Neural crest cell (in vitro differentiated cells): ENCODE measurements at places on chromosomes 5 and 9. TPM values are rescaled to one million over a fixed set of nuclear protein-coding genes. Genes with fewer than 3 reads are reported as not detected.

DNA sequence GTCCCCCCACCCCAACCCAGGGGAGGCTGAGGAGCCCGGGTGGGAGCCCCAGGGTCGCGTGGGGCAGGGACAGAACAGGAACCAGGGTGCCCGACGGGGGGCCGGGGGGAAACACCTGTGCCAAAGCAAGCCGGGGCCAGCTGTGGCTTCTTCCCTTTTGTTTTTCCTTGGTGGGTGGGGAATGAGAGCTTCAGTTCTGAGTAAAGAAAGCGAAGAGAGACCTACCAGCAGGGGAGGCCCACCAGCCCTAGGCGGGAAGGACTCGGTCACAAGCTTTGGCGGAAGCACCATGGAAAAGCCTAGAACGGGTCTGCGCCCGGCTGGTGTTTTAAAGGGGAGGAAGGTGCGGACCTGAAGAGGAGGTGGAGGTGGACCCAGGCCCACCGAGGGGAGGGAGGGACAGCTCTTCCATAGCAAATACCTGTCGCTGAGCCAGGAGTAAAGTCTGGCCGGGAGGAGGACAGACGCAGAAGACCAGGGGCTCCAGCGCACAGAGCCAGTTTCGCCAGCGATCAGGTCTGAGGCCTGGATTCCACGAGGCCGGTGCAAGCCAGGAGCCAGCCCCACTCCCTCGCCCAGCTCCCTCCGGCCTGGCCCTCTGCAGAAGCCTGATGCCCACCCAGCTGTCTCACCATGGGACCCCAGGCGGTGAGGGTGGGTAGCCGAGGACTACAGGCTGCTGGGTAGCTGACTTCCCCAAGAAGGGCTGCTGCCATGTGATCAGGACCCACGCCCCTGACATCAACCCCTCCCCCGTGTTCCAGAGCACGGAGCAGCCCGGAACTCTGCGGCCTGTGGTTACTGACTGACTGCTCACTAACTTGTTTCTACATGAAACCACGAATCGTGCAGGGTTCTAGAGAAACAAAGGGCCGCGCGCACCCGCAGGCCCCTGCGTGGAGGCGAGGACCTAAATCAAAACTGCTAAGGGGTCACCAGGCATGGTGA, 849 bp upstream of the MGAT1 start:
- H3K4me1 ChIP-seq = peaks cover 70% of the 10 kb centered on the region
- H3K27ac ChIP-seq = peak overlapping the region; percentile 46
- no peaks in the 10 kb centered on the region for H3K27me3 ChIP-seq
- peak overlapping the region; percentile 85 for H3K4me3 ChIP-seq
- DNase-seq = no peak

DNA sequence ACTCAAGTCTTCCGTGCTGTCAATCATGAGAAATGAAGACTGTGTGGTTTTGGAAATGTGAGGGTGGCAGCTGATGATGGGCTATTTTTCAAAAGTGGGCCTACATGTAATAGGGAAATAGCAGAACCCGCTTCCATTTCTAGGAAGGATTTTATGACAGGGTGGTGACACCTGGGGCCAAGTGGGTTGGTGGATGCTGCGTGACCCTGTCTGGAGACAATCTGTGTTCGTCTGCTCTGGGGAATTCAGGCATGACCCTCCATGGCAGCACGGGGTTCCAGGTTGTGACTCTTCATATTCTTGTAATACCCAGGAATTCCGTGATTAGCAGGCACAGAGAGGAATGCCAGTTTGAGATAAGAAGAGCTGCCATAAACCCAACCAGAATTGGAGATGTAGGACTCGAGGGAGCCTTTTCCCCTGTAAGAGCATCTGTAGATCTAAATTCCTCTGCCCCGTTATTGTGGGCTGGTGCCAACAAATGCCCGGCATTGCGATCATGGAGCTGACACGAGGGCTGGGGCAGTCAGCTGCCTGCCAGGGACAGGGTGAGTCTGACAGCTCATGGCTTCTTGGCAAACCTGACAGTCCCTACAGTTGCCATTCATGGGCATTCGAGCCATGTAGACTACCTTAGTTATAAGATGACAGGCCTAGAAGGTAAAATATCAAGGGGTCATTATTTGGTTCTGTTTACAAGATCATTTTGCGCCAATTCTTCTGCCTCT, 279.7 kb downstream of the GADD45G start:
- H3K4me3 ChIP-seq = no peak overlapping the region
- DNase-seq = no peak
- H3K36me3 ChIP-seq = no peaks in the 10 kb centered on the region
- no peaks in the 10 kb centered on the region for H3K4me1 ChIP-seq
- no peak overlapping the region for H3K27ac ChIP-seq

GRCh38 chr5:123012321-123012720, 24.2 kb downstream of the PPIC start:
- no peak overlapping the region for H3K27ac ChIP-seq
- no peak for DNase-seq

DNA sequence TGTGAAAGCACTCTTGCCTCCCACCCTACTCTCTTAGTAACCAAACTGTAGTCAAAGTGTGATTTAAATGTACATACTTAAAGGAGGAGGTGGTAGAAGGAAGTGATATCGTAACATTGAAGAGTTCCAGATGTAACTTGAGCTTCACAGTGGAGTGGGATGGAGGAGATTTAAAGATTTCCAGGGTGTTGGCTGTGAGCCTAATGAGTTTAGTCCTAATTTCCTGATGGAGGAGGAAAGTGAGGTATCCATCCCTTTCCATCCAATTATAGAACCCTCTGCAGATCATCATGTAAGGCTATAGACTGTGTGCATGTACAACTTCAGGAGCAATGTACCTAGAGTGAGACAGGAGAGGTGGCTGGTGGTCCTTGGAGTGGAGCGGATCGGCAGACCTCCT, 1163.9 kb upstream of the SEMA6A start:
- DNase-seq = no peak
- no peaks in the 10 kb centered on the region for H3K27me3 ChIP-seq
- no peaks in the 10 kb centered on the region for H3K36me3 ChIP-seq
- no peak overlapping the region for H3K27ac ChIP-seq

DNA sequence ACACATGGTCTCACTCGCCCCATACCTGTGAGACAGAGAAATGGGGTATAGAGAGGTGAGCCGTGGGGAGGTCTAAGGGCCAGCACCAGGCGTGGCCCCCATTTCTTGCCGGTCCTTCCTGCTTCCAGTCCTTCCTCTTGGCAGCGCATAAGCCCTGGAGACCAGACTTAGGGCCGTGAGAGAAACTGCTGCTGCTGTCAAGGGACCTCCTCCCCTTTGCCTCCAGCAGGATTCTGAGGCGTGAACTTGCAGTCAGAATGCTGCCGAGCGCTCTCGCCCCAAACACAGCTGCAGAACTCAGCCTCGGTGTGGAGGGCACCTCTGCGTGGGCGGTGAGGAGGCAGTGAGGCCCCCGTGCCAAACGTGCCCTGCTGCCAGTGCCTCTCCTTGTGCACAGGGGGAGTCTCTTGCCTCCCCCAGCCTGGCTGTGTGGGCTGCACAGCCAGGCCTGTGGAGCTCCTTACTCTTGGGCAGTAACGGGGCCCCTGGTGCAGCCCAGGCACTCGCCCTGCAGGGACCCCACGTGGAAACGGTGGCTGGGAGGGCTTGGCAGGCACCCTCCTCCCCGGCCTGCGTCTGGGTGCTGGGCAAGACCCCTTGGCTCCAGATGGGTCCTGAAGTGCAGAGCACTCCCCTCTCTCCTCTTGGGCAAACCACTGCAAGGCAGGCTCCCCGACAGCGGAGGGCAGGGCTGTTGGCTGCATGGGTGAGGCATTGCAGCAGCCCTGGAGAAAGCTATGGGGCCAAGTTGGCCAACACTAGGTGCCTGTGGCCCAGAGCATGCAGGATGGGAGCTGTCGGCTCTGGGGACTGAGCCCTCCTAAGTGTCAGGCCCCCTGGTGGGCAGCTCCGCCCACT, 85.4 kb downstream of the RXRA start:
- H3K4me1 ChIP-seq = peaks cover 17% of the 10 kb centered on the region
- no peak overlapping the region for H3K27ac ChIP-seq
- DNase-seq = no peak
- no peaks in the 10 kb centered on the region for H3K36me3 ChIP-seq

GRCh38 chr5:98722188-98722587, 51.3 kb upstream of the RGMB start:
- no peak for DNase-seq
- H3K36me3 ChIP-seq = peaks cover 4% of the 10 kb centered on the region
- no peak overlapping the region for H3K4me3 ChIP-seq
- no peaks in the 10 kb centered on the region for H3K27me3 ChIP-seq
- no peak overlapping the region for H3K27ac ChIP-seq
- H3K4me1 ChIP-seq = peaks cover 13% of the 10 kb centered on the region

- peak; percentile 25 for DNase-seq
- H3K27me3 ChIP-seq = peaks cover 49% of the 10 kb centered on the region
- H3K27ac ChIP-seq = no peak overlapping the region
Observed at GRCh38 chr5:159316519-159317383, 13.5 kb downstream of the IL12B start.

DNA sequence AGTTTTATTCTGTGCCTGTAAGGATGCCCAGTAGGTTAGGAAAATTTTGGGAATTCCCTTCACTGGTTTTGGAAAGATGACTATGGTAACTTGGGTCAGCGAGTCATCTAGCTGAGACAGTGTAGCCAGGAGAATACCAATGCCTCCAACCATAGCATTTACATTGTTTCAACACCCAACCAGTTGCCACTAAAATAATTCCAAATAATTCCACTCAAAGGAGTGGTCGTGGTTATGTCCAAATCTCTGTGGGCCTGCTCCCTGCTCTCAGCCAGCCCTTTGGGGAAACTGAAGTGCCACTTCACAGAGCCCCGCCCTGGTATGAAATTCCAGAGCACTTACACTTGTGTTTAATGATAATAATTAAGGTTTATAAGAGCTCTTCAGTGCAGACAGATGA, 310.5 kb downstream of the PLK2 start:
- H3K36me3 ChIP-seq = no peaks in the 10 kb centered on the region
- no peaks in the 10 kb centered on the region for H3K4me1 ChIP-seq
- no peak for DNase-seq
- H3K4me3 ChIP-seq = no peak overlapping the region

GRCh38 chr5:110386782-110387181, 339.7 kb downstream of the TMEM232 start:
- H3K27ac ChIP-seq = no peak overlapping the region
- no peak overlapping the region for H3K4me3 ChIP-seq
- peaks cover 5% of the 10 kb centered on the region for H3K4me1 ChIP-seq
- no peak for DNase-seq

DNA sequence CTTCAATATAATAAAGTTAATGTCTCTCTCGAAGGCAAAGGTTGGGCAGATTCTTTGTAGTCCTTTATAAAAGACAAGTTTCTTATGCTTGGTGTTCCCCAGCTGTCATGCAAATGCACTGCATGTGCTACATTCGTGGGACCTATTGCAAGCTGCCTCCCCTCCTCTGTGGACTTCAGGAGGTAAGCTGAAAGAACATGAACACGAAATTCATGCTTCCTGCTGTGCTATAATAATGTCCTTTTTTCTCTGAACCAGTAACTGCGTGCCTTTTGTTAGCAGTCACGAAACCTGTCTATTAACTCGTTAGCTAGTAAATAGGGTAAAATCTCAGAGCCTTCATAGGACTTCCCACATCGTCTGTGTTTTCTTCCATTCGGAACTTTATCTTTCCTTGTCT, 363.5 kb downstream of the CDH9 start:
- no peak overlapping the region for H3K27ac ChIP-seq
- peaks cover 9% of the 10 kb centered on the region for H3K4me1 ChIP-seq
- H3K36me3 ChIP-seq = no peaks in the 10 kb centered on the region
- H3K27me3 ChIP-seq = no peaks in the 10 kb centered on the region
- no peak for DNase-seq

GRCh38 chr5:133086366-133086875, 34.6 kb downstream of the HSPA4 start:
- no peak overlapping the region for H3K27ac ChIP-seq
- H3K36me3 ChIP-seq = peaks cover 14% of the 10 kb centered on the region
- no peak for DNase-seq
- no peak overlapping the region for H3K4me3 ChIP-seq
- H3K4me1 ChIP-seq = no peaks in the 10 kb centered on the region

DNA sequence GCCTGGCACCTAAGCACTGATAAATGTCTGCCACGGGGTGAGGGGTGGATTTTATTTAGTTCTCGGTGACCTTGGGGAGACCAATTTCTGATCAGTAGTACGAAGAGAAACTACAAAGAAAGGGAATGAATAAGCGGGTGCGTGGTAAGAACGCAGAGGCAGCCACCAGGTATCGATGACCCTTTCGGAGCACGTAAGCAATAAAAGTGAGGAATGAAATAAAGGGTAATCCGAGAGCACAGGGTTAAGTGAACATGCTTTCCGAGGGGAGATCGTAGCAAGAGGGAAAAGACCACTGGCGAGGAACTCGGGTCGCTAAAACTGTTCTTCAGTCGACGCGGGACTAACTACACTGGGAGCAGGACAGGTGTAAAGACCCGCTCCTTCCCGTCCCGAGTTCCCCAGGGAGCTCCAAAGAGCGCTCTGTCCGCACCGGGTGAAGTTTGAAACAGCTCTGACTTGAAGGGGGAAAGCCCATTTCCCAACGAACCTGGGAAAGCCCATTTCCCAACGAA, 1.1 kb downstream of the ELOVL7 start:
- H3K27ac ChIP-seq = no peak overlapping the region
- no peaks in the 10 kb centered on the region for H3K36me3 ChIP-seq
- H3K4me1 ChIP-seq = peaks cover 13% of the 10 kb centered on the region

- no peaks in the 10 kb centered on the region for H3K36me3 ChIP-seq
- H3K4me3 ChIP-seq = no peak overlapping the region
- no peaks in the 10 kb centered on the region for H3K27me3 ChIP-seq
- peak; percentile 65 for DNase-seq
- no peak overlapping the region for H3K27ac ChIP-seq
- peaks cover 27% of the 10 kb centered on the region for H3K4me1 ChIP-seq
Observed at GRCh38 chr9:135474915-135475314, 4.7 kb upstream of the PPP1R26 start.

- peaks cover 7% of the 10 kb centered on the region for H3K4me1 ChIP-seq
- no peak overlapping the region for H3K27ac ChIP-seq
- no peak for DNase-seq
- H3K36me3 ChIP-seq = no peaks in the 10 kb centered on the region
- no peaks in the 10 kb centered on the region for H3K27me3 ChIP-seq
- H3K4me3 ChIP-seq = no peak overlapping the region
Observed at GRCh38 chr5:77904362-77904761, 128.2 kb upstream of the TBCA start.

- H3K36me3 ChIP-seq = peaks cover 3% of the 10 kb centered on the region
- peaks cover 41% of the 10 kb centered on the region for H3K4me1 ChIP-seq
- H3K4me3 ChIP-seq = peak overlapping the region; percentile 84
- no peak for DNase-seq
Observed at GRCh38 chr5:132258102-132259068, 889 bp downstream of the PDLIM4 start.

- peak overlapping the region; percentile 48 for H3K27ac ChIP-seq
- DNase-seq = no peak
- peaks cover 17% of the 10 kb centered on the region for H3K36me3 ChIP-seq
Observed at GRCh38 chr5:151140686-151141459, 16.7 kb downstream of the ANXA6 start.

MTAP gene
- total RNA-seq = 90.1 and 106 TPM in 2 replicates

GLRA1 gene
- 0.21 and 0.23 TPM in 2 replicates for total RNA-seq

OTULINL gene
- total RNA-seq = 3.4 and 5.3 TPM in 2 replicates

PCDHB16 gene
- total RNA-seq = 11.4 and 12.6 TPM in 2 replicates

CATSPER3 gene
- 0.36 and 0.54 TPM in 2 replicates for total RNA-seq

PLEKHG4B gene
- total RNA-seq = 21.7 and 22.0 TPM in 2 replicates

TNC gene
- total RNA-seq = 0.16 and 0.30 TPM in 2 replicates
